ENCODE measurements at places on chromosomes 5 and 9.

GRCh38 chr5:90558344-90559192 lies at the start of gene ADGRV1:
ADGRV1 (plus strand) TSS chr5:90558797; CDS start chr5:90558896, 99 bp downstream.
- no peak for DNase-seq

GRCh38 chr5:144336191-144336961 lies 165.7 kb downstream of the KCTD16 start:
- no peak for DNase-seq

GRCh38 chr5:959581-960531 lies 48.7 kb upstream of the NKD2 start:
- no peak for DNase-seq

DNA sequence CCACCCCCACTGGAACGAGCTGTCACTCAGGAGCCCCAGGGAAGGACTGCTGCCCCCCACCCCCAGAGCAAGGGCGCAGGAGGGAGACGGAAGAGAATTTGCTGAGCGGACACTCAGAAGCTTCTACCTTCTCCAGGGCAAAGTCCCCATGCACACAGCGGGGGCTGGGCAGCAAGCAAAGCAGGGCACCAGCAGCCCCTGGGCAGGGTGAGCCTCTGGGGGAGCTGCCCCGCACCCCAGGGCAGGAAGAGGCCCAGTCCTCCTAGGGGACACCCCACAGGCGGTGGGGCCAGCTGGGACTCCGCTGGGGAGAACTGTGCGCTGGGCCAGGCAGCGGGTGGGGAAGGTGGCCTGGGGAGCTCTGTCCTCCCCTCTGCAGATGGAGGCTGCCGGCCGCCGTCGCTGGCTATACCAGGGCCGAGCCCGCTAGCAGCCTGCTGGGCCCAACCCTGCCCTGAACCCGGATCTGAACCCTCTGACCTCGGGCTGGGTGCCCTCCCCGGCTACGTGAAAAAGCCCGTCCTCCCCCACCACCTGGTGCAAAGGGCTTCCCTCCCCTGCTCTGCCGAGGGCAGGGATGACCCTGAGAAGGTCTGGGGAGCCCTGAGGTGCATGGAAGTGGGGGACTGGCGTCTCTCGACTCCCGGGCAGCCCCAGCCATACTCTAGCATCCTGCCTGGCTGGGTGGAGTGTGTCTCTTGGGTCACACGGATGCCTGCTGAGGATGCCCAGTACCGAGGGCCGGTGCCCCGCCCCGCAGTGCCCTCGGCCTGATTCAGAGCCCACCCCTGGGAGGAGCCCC lies 597 bp upstream of the SLC34A3 start:
- no peak for DNase-seq

DNA sequence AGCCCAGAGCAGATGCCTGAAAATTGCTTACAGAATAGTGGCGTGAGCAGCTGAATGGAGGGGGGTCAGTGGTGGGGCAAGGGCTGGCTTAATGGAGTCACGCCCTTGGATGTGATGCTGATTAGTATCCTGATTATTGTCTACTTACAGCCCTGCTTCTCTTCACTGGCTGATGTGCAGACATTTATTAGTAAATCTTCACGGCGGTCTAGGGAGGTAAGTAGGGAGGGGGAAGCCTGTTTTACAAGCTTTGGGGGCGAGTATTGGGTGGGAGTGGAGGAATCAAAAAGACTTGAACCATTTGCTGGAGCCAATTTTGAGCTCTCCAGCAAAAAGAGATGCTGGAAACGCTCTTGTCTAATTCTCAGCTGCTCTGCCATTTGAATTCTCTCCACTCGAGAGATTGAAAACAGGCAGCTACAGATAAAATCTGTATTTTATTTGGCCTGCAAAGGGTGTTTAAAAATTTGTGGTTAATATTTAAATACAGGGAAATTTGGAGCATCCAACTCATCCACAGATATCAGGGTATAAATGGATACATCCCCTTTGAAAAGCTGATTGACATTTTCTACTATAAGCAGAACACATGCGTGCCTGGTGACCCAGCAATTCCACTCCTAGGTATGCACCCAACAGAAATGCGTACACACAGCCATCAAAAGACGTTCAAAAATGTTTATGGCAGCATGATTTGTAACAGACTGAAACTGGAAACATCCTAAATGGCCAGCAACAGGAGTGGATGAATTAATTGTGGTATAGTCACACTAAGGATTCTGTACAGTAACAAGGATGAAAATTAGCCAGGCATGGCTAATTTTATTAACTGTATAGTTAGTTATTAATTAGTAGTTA lies 19.5 kb upstream of the ALDH1B1 start:
- DNase-seq: no peak

- no peak for DNase-seq
Measured at GRCh38 chr9:124273427-124274160, 15.8 kb downstream of the NEK6 start.

DNA sequence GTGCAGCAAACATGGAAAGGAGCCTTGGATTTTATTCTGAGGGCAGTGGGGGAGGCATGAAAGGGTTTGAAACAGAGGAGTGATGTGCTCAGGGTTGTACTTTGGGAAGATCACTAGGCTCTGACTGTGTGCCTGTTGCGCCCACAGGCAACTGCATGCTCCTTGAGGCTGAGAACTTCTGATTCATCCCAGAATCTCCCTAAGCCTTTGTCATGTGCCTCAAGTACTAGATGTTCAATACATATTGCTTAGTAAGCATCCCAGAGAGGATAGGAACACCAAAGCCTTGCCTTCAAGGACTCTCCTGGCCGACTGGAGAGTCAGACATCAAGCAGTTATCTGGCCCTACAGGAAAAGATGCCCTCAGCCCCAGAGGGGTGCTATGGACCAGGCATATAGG lies 54.1 kb downstream of the ARHGEF37 start:
- DNase-seq: no peak

GRCh38 chr5:107672211-107673038 lies 1.7 kb upstream of the EFNA5 start:
- DNase-seq: peak; percentile 2
